ENCODE measurements at places on chromosomes 11 and 22.

DNA sequence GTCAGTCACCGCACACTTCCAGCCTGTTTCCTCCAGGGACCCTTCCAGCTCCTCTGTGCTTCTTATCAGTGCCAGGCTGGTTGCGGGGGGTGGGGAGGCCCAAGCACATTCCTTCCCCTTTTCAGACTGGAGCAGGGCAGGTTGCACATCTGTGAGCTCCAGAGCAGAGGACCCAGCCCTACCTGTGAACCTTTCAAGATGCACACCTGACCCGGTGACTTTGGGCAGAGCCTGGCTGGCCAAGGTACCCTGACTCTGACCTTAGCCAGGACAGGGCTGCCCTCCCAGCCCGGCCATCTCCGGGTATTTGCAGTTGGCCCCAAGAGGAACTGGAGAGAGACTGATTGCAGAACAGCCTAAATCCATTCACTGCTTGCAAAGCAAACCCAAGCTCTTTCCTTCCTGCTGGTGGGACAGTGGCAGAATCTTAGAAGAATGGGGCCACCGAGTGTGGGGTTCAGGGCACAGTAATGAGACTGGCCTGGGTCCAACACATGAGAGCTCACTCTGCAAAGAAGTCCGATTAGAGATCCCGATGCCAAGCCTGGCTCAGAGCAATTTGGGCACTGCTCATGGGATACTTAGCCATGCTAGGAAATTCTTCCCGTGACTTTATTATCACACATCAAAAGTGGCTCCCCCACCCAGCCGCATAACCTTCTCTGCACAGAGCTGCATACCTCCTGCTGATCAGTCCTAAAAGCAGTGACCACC lies 64.7 kb upstream of the CCND1 start:
- DNase-seq = no peak

GRCh38 chr11:37504060-37504611 lies 906.1 kb upstream of the RAG2 start:
- DNase-seq = peak; percentile 5

- DNase-seq = no peak
Observed at GRCh38 chr11:128610721-128611617, 23.6 kb upstream of the ETS1 start.

- DNase-seq = no peak
Observed at GRCh38 chr11:7890417-7891172, 40.5 kb downstream of the OR10A6 start.

DNA sequence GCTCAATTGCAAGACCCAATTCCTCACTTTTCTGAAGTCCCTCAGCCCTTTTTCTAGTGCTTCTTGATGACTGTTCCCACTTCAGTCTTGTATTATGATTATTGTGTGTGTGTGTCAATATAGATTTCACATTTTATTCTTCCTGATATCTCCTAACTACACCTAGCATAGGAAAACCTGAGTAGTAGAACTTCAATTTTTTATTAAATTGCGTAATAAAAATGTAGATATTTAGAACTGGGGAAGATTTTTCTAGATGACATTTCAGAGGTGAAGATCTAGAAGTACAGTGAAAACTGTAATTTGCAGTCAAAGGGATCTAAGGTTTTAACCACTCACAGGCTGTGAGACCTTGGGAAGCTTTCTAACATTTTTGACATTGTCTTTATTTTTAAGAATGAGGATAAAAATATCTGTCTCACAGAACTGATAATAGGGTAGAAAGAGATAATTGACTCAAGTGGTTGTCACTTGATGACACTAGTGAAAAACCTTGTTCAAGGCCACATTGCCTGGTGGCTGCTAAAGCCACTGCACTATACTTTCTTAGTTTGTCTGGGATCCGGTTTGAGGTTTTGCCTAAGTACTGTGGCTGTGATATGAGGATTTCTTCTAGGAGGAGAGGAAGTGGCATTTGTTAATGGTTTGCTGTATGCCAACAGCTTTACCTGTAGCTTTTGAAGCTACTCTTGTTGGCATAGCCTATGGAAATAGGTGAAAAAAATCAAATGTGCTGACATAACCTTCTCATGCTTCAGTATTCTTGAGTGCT lies 32.2 kb upstream of the SESN3 start:
- DNase-seq = no peak

DNA sequence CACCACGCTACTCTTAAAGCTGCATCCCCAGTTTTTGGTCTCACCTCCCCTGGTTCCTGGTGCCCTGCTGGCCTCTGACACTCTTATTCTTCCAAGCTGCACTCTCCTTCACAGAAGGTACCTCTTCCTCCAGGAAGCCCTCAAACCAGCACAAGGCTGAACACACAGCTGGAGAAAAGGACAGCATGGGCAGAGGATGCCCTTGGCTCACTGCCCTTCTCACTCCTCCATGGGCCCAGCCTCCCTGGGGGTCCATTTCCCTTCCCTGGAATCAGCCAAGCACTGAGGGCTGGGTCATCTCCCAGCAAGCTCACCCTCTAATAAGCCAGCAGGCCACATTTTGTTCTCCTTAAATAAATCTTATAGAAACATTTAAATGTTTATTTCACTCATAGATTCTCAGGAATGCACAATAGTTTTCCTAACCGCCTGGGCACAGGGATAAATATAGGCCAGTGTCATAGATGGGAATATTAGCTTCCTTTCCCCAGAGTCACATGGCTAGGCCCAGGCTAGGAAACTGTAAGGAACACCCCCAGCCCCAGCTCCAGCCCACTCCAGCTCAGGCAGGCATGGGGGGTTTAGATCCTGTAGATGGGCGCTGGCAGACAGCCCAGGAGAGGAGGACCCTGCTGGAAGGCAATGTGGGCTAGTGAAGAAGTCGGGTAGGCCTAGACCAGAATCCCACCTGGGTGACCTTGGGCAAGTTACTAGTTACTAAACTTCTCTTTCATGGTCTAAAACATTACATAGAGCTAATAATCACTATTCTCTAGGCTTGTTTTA lies 51.5 kb downstream of the IRAG1 start:
- no peak for DNase-seq

DNA sequence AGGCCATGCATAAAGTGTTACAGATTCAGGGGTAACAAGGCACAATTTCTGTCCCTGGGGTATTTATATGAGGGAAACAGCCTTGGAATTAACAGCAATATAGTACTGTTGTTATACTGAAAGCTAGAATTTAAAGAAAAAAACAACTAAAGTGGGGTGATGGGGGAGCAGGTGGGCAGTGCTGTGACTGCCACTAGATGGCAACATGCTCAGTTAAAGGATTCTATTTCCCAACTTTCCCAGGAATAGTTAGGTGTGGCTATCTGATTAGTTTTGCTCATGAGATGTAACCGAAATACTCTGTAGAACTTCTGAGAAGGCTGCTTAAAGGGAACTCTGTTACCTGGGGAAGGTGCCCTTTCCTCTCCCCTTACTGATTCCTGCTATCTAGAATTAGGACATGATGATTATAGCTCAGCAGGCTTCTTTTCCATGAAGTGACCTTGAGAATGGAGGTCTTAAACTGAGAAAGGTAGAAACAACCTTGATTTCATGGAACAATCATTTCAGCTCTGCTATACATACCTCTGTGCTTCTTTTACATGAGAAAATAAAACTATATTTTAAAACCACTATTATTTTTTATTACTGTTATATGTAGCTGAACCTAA lies 102.6 kb downstream of the RELT start:
- DNase-seq = peak; percentile 45

DNA sequence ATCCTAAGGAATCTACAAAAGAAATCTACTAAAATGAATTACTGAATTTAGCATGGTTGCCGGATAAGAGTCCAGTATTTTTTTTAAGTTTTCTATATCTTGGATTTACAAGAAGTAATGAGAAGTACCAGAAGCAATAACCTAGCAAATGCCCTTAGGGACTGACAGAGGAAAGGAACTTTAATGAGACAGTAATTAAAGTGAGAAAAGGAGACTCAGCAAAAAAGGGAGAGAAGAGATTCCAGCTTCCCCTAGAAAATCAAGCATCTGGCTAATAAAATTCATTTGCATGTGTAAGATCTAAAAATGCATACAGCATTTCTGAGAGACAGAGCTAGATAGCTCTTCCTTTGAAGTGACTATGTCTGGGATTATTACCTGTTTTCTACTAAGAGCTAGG lies 39.1 kb downstream of the IZUMO1R start:
- DNase-seq = no peak

GRCh38 chr11:71062199-71062598 lies 190.2 kb downstream of the SHANK2 start:
- no peak for DNase-seq

DNA sequence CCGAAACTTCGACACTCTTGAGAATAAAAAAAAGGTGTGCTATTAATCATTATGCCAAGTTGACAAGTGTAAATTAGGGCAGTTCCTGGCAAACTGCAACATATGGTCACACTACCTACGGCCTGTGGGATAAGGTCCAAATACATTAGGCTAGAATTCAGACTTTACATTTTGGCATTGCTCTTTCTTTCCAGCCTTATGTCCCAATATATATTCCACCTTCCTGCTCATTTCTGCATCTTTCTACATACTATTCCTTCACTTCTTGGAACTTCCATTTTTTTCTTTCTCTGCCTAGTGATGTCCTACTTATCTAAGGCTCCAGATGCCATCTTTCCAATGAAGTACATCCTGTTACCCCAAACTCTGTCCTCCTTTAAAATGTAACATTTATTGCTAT lies 577.2 kb downstream of the LRRC4C start:
- no peak for DNase-seq

DNA sequence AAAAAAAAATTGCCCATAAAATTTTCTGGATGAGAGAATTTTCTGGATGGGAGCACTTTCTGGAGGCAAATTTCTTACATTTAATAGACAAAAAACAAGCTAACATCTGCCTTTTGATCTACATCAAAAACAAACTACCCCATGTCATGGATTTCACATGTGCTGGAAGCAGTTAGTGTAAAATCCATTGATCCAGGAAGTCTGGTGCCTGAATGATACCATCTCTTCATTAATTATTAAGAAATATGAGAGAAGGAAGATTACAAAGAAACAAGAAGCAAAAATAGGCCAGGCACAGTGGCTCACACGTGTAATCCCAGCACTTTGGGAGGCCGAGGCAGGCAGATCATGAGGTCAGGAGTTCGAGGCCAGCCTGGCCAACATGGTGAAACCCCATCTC lies 53.2 kb upstream of the FAM181B start:
- DNase-seq = no peak

- no peak for DNase-seq
Observed at GRCh38 chr11:636511-637332, at the start of gene DRD4. Gene DRD4 (plus strand): TSS chr11:637269. CDS start chr11:637305, 36 bp downstream.

- peak; percentile 24 for DNase-seq
Observed at GRCh38 chr11:33802194-33802950, 28.1 kb upstream of the FBXO3 start.

DNA sequence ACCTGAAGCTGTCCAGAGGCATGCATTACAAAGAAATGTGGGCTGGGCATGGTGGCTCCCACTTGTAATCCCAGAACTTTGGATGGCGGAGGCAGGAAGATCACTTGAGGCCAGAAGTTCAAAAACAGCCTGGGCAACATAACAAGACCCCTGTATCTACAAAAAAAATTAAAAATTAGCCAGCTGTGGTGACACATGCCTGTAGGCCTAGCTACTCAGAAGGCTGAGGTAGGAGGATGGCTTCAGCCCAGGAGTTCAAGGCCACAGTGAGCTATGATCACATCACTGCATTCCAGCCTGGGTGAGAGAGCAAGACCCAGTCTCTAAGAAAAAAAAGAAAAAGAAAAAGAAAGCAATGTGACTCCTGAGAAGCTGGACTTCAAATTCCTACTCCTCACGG lies 138.5 kb upstream of the HSD17B12 start:
- DNase-seq = no peak

GRCh38 chr22:29154364-29155048 lies 51.2 kb upstream of the EMID1 start:
- DNase-seq = peak; percentile 52

DNA sequence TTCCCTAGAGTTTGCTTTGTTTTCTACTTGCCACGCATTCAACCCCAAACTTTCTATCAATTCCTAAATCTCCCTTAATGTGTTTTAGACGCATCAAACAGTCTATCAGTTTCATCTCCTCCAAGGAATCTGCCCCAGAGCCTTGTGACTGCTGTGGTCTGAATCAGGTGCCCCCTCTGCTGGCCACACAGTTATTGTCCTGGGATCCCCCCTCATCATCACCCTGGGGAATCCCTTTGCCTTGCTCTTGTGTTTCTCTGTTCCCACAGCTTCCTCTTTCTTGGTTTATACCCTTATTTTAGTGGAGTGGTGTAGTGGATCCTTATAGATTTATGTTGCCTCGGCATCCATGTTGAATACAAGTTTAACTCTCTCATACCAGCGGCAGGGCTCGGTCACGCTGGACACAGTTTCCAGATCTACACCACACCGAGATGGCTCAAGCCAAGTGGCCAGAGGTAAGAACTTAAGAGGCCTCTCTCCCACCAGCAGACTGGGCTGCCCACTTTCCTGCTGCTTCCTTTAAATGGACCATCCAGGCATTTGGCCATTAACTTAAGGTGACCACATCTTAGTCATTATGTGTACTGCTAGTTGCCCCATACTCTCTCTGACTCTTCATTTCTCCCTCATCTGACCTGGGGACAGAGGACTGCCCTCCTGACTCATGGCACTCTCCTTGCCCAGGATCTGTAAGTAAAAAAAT lies 8.2 kb downstream of the UPB1 start:
- peak; percentile 28 for DNase-seq

DNA sequence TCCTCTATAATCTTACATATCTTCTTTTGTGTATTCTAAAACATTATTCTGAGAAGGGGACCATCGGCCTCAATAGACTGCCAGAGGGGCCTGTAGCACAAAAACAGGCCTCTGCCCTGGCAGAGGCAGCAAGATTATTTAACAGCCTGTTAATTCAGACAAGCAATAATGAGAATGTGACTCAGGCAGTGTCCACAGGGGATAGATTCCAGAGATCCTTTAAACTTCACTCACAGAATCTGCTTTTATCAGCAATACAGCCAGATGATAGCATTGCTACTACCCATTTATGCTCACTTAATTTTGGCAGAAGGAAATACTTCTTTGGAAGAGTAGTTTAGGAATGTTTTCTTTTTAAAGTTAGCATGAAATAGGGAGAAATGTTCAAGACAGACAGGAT lies 44.9 kb downstream of the AAMDC start:
- DNase-seq = no peak

DNA sequence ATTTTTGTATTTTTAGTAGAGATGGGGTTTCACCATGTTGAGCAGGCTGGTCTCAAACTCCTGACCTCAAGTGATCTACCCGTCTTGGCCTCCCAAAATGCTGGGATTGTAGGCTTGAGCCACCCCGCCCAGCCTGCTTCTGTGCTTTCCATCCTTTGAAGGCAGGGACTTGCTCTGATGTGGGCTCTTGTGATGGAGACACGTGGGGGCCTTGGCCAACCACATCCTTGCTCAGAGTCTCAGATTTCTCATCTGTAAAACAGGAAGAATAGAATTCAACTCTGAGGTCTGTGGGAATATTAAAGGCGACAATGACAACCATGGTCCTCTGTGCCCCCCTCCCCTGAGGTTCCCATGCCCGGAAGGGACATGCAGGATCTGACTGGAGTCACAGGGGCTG lies 3.8 kb upstream of the GGA1 start:
- no peak for DNase-seq

GRCh38 chr11:6703247-6704063 lies 20.3 kb upstream of the MRPL17 start:
- DNase-seq = peak; percentile 61
